ENCODE measurements at places on chromosomes 1 and 21.

DNA sequence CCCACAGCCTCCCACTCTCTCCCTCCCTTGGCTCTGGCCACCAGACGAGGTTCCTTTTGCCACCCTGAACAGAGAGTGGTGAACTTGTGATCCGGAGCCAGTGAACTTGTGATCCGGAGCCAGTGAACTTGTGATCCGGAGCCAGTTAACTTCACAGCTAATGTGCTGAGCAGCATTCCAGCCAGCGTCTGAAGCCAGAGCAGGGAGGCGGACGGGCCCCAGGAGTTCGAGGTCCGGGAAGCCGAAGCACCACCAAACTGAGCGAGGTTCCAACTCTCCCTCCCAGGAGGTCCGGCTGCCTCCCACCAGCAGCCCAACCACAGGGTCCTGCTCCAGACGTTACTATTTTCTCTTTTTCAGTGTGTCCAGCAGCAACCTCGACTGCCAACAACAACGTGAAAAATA lies 85.8 kb downstream of the SYF2 start:
- DNase-seq: no peak

- DNase-seq: no peak
Observed at GRCh38 chr21:43734928-43735229, 15.9 kb downstream of the PDXK start.

DNA sequence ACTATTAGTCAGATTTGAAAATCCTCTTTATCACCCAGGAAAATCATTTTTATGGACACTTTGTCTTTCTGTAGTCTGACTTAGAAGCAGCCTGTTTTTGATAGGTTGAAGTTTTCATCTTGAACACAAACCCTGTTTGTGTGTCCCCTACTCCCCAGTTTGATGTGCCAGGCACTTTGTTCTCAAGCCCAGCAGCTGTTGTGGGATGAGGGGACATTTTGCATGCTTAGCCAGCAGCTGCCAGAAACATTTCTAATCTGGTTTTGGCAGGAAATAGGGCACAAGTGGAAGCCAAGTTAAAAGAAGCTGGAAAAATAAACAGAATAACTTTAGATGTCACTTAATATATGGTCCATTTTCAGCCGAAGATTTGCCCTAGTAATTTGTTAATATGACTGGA lies 29.9 kb downstream of the ACTN2 start:
- DNase-seq: no peak

- no peak for DNase-seq
Observed at GRCh38 chr21:38848187-38848609, 42.5 kb downstream of the ETS2 start.

GRCh38 chr21:25298512-25299491 lies 308.5 kb downstream of the MRPL39 start:
- no peak for DNase-seq

DNA sequence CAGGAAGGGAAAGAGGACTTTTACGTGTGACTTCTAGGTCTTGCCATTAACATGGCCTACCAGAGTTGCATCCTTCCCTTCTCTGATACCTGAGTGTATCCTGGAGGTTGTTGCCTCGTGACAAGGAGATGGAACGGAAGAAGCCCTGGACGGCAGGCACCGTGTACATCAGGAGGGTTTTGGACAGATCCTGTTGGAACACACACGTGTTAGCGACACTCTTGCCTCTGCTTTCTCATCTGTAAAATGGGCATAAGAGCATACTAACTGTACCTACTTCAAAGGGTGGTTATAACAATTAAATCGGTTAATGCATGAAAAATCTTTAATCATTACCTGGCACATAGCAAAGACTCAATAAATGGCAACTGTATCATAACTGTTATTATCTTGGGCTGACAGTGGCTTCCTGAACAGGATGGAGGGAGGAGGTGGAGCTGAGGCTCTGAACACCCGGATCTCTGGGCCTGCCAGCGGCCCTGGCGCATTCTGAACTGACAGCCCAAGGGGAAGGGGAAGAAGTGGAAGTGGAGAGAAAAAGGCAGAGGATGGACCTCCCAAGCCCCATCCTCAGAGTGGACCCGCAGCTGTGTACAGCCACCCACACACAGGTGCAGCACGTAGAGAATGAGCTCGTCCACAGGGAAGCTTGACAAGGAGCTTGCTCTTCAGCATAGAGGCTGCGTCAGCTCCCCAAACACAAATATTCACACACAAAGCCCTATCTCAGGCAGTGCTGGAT lies 30.2 kb upstream of the EXOSC10 start:
- DNase-seq: no peak

DNA sequence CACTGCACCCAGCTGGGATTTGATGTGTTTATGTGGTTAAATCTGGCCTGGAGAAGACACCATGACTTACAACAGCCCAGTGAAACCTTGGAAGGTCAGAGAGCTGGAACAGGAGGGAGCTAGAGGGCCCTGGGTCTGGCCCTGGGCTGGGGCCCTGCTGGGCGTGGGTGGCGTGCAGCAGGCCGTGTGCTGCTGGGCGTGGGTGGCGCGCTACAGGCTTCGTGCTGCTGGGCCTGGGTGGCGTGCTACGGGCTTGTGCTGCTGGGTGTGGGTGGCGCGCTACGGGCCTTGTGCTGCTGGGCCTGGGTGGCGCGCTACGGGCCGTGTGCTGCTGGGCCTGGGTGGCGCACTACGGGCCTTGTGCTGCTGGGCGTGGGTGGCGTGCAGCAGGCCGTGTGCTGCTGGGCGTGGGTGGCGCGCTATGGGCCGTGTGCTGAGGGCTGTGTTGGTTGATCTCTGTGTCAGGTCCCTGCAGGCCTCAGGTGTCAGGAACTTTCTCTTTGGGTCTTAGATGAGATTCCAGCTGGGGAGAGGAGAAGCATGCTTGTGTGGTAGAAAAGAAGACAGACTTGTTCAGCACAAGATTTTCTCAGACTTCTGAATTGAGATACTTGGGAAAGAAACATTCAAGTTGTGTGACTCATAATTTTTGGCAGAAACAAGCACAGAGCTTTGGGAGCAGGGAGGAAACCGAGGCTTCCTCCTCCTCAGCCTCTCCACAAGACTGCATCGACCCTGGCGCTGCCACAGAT lies 66.0 kb downstream of the COL18A1 start:
- DNase-seq: no peak

- DNase-seq: no peak
Observed at GRCh38 chr1:97145321-97145956, 423.9 kb downstream of the PTBP2 start.

GRCh38 chr1:62621907-62622306 lies 24.6 kb downstream of the ANGPTL3 start:
- DNase-seq: no peak

GRCh38 chr1:209549443-209550205 lies 33.9 kb upstream of the CAMK1G start:
- DNase-seq: no peak

GRCh38 chr1:147247656-147248238 lies 5.3 kb downstream of the CHD1L start:
- DNase-seq: no peak

- no peak for DNase-seq
Observed at GRCh38 chr1:94323311-94324177, 86.2 kb upstream of the ARHGAP29 start.

DNA sequence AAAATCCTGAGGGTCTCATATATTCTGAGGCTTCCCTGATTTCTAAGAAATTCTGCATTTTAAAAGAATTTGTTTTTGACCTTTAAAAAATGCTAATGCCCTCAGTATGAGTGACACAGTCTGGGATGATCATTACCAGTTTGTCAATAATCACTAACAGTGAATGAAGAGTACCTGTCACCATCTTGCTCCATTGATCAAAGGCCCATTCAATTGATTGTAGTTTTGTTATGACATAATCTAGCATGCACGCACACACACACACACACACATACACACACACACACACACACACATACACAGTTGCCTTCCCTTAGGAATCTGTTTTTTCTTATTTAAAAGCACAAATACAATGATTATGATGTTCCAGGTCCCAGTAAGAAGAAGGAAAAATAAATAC lies 250.4 kb downstream of the NFIA start:
- DNase-seq: no peak

DNA sequence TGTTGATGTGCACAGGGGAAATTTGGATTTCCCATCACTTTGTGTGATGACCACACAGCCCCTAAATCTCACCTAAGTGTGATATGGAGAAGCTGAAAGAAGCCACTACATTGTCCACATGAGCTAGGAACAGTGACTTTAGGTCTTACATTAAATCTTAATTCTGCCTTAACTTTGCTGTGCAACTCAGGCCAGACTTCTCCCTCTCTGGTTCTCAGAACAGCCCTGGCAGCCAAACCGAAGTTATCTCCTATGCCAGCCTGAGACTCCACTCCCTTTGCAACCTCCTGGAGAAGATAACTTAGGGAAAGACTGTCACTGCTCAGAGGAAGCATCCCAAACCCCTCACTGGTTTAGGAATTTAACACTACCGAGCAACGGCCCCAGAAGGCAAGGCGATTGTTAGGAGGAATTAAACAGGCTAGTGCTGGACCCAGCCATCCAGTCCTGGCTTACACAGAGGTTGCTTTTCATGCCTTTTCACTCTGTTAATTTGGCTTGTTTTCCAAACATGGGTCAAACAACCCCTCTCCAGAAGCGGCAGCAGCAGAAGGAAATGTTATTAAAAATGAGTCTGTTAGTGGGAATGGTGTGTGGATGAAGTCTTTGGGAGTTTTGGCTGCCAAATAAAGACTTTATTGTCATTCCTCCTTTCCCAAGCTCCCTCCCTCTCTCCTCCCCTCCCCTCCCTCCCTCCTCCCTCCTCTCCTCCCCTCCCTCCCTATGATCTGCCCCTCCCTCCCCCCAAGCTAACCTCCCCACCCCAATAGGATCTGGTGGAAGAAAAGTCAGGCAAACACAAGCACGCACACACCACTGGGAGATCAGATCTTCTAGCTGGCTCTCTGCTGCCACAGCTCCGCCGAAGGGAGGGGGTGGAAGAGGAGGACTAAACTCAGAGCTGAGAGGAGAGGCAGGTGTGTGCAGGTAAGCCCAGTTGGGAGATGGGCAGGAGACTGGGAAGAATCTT lies at the start of gene PRELP:
Gene PRELP, plus strand, starts transcription at position 795 of the 970 bp plus-strand sequence. CDS start 7,379 bp downstream, outside the sequence.
- DNase-seq: no peak

DNA sequence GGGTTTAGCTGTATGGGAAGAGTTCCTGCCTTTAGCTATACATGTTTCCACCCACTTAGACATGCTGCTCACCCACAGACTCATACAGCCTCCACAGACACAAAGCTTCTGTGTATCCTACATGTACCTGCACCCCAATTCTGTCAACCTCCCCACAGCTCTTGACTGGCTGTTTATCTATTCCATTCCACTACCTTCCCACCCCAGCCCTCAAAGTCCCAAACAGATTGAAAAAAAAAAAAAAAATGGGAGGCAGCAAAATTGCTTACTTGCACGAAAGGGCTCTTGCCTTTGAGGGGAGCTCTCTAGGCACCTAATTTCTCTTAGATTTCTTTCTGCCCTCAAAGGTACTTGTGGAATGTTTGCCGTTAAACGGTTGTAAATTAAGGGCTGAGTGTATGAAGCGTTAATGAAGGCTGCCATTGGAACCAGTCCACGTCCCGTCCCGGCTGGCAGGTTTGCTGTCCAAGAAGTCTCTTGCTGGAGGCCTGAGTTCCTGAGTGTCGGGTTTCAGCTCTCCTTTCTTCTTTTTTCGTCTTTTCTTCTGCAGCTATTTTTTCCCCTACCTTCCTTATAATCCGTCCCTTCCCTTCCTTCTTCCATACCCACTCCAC lies 43.6 kb downstream of the PBX1 start:
- no peak for DNase-seq

GRCh38 chr1:214067397-214067796 lies 79.6 kb downstream of the PROX1 start:
- DNase-seq: no peak

- DNase-seq: no peak
Observed at GRCh38 chr1:109249654-109250401, 489 bp downstream of the CELSR2 start.

GRCh38 chr21:36419996-36420395 lies 34.8 kb downstream of the CHAF1B start:
- DNase-seq: peak; percentile 80

DNA sequence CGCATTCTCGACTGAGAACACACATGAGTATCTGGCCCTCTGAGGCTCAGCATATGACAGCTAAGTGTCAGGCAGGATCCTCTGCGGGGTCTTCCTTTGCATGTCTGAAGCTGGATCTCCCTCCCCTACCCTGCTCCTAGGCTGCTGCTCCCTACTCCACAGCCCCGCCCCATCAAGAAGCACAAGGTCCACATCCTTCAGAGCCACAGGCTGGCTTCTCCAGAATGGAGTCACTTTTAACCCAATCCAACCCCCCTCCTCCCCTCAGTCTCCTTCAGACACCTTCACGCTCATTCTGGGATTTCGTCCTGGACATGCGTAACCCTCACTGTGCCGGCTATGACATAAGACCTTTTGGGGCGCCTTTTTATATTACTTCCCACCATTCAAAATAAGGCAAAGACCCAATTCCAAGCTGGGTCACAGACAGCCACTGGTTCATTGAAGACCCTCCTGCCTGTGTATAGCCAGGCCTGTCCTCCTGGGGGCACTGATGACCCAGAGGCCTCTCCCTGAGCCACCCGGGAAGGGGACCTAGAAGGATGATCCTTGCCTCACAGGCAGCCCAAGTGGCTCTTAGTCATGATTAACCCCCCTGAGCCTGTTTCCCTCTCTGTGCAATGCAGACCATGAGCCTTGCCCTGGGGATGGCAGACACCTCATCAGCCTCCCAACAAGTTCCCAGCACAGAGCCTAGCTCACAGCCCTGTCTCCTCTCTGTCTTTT lies 4.7 kb downstream of the ADGRB2 start:
- DNase-seq: no peak

DNA sequence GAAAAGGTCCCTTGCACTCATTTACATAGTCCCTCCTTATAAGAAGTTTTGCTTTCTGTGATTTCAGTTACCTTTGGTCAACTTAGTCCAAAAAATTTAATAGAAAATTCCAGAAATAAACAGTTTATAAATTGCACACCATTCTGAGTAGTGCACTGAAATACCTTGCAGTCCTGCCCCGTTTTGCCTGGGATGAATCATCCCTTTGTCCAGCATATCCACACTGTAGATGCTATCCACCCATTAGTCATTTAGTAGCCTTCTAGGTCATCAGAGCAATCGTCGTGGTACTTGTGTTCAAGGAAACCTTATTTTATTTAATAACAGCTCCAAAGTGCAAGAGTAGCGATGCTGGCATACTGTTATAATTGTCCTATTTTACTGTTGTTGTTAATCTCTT lies 38.0 kb downstream of the SPRTN start:
- no peak for DNase-seq

- DNase-seq: no peak
Observed at GRCh38 chr1:195185321-195185720, 1422.9 kb downstream of the KCNT2 start.

GRCh38 chr1:213679153-213679552 lies 308.6 kb upstream of the PROX1 start:
- no peak for DNase-seq

- DNase-seq: peak; percentile 75
Observed at GRCh38 chr1:65174585-65174984, 26.6 kb downstream of the AK4 start.

- DNase-seq: no peak
Observed at GRCh38 chr1:233459470-233459945, 132.0 kb downstream of the MAP3K21 start.

DNA sequence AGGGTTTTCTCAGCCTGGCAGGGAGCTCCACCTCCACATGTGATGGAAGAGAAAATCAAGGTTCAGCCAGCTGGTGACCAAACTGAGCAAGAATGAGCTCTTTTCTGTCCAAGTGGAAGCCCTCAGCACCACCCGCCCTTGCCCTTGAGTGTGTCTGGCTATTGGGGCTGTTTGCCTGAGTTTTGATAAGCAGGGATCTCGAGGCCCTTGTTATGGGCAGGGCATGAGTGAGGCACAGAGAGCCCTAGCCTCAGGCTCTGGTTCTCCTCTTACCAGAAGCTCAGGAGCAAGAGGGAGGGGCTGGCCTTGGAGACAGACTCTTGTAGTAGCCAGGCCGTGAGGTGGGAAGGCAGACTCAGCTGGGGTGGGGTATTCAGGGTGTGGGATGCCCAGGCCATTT lies 37.5 kb upstream of the ARF1 start:
- no peak for DNase-seq

Data from RWPE2 (cell line).